ENCODE measurements at places on chromosomes 4 and X.

DNA sequence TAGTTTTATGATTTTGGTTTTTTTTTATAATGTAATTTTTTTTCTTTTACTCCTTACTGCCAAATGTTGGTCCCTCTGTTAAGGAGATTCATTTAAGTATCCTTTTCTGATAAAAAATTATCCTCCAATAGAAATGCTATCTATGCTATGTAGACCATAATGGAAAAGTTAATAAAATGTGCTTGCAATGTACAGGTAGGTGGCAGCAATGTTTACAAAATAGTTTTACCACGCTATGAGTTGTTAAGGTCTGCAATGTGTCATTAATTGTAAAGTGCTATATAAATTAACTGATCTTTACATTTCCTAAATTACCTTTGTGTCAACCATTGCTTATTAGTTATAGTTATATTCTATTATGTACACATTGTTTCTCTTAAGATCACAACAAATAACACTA, 3.8 kb upstream of the CENPC start:
- no peak for DNase-seq

DNA sequence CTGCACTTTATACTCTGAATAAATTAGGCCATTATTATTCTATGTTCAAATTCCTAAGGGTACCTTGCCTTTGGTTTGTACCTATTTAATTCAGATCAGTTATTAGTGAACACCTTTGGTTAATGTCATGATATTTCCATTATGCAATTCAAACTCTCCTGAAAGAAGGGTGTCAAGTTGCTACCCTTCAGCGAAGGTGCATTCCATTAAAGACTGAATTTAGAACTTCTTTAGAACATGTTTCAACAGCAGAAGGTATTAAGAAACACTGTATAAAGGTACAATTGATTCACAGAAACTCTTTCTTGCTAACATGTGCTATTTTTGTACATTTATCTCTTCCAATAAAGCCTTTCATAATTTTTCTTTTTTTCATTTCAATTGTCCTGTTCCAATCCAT, 1545.4 kb upstream of the PCDH10 start:
- DNase-seq, result no peak

DNA sequence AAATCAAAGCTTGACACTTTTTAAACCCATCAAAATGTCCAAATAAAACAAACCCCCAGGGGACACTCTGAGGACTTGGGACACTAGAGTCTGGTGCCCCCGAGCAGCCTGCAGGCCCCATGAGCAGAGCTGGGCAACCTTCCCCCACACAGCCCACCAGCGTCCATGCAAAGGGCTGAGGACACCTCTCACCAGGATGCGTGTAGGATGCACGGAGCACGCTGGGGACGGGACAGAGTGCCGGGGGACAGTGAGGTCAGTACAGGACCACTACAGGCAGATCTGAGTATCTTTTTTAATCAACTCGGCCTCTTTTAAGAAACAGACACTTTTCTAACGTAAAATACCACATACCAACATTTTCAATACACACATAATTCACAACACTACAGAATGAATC, 6.9 kb downstream of the GAK start:
- DNase-seq, result no peak

DNA sequence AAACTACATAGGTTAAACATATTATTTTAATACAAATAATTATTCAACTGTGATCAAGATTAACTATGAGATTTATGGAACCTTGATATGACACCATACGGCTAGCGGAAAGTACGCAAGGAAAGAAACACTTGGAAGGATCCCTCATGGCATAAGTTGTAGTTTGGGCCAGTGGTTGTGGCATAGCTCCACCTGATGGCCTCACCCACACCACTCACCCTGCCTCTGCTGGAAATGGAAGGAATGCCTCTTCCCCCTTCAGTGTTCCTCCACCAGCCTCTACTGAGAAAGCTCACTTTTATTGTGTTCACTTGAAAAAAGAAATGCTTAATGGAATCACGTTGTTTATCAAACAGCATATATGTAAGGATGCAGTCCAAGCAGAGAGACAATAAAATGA, 86.4 kb downstream of the BMP15 start:
- no peak for DNase-seq

- DNase-seq, result no peak
Observed at GRCh38 chrX:124388562-124388961, 42.2 kb downstream of the SH2D1A start.

DNA sequence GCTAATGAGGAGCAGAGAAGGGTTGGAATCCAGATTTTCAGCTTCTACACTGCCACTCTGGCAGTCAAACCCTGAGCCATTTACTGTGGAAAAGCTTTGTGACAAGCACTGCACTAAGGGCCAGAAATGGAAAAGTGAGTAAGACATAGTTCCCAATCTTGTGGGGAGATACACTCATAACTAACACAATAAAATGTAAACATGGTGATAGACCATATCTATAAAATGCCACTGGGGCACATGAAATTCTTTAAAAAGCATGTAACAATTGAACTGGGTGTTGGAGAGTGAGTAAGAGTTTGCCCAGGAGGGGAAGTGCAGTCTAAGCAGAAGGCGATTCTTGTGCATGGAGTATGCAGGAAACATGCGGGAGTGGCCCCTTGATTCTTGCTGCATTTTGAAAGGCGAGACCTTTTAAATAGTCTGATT, 32.0 kb upstream of the ANXA5 start:
- DNase-seq, result no peak

DNA sequence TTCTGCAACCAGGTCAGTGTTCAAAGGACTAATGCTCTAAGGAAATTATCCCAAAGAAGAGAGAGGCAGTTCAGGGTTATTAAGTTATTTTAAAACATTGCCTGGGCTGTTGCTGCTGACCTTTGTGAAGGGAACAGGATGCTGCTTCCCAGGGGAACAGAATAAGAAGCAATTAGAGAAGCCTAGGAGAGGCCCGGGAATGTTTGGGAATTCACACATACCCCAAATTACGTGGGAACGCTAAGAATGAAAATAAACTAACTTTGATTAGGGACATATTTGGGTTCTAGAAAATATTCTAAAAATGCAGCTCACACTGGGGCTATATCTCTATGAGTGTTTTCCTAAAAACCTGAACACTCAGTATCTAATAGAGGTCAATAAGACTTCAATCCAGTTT, 243.1 kb upstream of the FTHL17 start:
- DNase-seq, result no peak

GRCh38 chr4:106909486-106910188, 126.5 kb downstream of the DKK2 start:
- DNase-seq, result no peak

DNA sequence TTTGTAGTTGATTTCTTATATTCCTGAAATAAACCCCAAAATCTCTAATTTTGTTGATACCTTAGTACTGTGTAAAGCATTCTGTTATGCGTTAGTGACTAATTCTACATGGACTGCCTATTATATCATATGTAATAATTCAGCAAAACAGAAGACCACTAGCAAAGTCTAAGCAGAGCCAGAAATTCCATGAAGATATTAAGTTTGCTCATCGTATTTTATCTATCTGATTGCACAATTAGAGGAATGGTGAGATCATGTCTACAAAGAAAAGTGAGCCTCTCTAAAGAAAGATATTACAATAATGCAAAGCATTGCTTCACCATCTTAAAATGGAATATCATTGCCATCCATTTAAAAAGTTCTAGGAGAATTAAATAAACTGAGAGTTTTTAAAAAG, 374.6 kb upstream of the SLC7A11 start:
- no peak for DNase-seq

- no peak for DNase-seq
Observed at GRCh38 chr4:106318511-106318910, 2.2 kb downstream of the AIMP1 start.

GRCh38 chrX:110268886-110269285, 49.0 kb downstream of the AMMECR1 start:
- DNase-seq, result no peak

- no peak for DNase-seq
Observed at GRCh38 chr4:2799224-2799911, 6.5 kb downstream of the SH3BP2 start.

DNA sequence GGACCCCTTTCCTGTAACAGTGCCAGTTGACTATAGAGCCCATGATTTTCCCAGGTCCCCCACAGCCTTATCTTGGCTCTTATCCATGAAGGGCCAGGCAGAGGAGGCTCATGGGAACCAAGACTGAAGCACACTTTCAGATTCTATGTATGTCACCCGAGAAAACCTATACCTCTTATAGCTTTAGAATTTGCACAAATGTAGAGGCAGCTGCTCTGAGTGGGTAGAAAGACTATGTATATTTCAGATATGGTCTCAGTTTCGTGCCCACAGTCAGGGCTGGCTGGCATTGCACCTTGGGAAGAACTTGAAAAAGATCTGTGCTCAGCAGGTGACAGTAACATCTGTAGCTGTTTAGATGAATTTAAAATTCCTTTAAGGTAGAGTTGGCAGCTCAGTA, 8.3 kb upstream of the LNX1 start:
- no peak for DNase-seq

- no peak for DNase-seq
Observed at GRCh38 chr4:142840516-142841123, 5.5 kb downstream of the INPP4B start.

- no peak for DNase-seq
Observed at GRCh38 chr4:128572778-128573241, 236.7 kb upstream of the JADE1 start.

- no peak for DNase-seq
Observed at GRCh38 chr4:168507178-168507815, 10.4 kb downstream of the PALLD start.

GRCh38 chrX:37905436-37906147, 58.2 kb upstream of the DYNLT3 start:
- DNase-seq, result no peak

GRCh38 chr4:182807346-182807745, 109.8 kb downstream of the DCTD start:
- no peak for DNase-seq

DNA sequence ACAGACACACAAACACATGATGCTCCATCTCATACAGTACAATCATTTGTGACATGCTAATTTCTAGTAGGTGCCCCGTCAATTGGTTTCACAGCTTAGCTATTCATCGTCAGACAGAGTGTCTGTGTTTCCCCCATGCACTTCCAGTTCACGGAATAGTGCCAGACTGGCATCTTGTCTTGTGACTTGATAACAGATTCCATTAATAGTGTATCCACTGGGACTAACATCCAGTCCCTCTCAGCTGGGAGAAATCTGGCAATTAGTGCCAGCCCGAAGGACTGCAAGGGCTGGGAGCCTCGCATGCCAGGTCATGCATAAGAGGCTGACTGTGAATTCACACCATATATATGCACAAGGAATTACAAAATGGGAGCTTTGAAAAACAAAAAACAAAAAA, 20.2 kb upstream of the GATB start:
- DNase-seq, result no peak

- DNase-seq, result no peak
Observed at GRCh38 chr4:10130178-10130888, 13.7 kb upstream of the WDR1 start.

DNA sequence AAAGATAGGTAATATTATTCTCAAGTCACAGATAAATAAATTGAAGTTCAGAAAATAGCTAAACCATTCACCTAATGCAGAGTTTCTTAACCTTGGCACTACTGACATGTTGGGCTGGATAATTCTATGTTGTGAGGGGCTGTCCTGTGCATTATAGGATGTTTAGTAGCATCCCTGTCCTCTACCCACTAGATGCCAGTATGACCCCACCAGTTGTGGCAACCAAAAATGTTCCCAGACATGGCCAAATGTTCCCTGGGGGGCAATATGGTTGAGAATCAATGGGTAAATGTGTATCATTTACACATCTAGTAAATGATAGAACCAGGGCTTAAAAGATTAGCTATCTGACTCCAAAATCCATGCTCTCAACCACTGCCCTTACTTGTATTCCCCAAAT, 140.9 kb downstream of the COL4A6 start:
- no peak for DNase-seq

DNA sequence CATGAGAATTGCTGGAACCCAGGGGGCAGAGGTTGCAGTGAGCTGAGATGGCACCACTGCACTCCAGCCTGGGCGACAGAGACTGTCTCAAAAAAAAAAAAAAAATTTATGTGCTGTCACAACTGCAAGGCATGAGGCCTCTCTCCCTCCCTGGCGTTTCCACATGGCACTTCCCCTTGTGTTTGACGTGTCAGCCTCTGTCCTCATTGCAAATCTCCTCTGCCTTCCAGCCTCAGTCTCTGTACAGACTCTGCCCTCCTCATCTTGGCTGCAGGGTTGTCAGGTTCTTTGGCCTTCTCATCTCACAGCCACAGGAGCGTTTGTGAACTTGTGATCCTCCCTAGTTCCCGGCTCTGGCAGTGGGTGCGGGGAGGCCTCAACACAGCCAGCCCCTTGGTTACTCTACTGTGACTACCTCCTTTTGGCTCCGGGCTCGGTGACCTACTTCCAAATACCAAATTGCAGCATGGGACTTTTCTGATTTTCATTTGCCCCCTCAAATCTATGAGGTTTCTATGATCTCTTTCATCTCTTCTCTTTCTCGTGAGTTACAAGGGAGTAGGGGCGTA, 250.0 kb downstream of the CBR4 start:
- no peak for DNase-seq

GRCh38 chr4:145867406-145867805, 71.2 kb downstream of the ZNF827 start:
- no peak for DNase-seq

GRCh38 chrX:132651421-132652086, 162.7 kb upstream of the MBNL3 start:
- no peak for DNase-seq

DNA sequence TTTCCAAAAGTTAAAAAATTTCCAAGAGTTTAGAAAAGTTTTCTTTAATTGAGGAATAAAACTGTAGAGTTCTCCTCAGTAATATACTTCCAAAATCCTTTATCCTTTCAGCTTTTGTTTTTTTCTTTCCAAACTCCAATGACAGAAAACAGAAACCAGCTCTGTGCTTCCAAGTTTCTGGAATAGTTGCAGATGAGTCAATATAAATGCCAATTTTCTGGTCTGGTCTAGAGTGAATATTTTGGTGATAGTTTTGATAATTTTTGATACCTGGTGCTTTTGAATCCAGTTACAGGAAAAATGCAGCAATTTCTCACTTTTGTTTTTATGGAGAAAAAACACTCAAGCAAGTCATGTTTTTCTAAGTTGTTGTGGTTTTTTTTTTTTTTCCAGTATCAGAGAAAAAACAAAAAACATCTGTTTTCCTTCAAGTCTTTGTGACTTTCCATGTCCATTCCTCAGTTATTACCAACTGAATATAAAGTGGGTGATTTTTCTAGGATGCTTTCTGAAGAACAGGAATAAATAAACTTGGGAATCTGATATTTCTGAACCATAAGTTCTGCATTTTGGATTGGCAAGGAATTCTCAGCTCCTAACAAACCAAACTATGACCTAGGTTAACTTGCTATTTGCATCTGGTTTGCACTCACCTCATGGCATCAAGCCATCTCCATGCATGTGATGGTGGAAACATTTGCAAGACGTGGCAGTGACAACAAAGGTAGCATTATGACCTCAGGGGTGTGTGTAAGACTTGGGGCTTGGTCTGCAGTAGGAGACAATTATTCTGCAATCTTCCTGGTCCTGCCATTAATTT, 139.1 kb downstream of the VEGFC start:
- no peak for DNase-seq
